ENCODE measurements at places on chromosomes 6 and 20.

DNA sequence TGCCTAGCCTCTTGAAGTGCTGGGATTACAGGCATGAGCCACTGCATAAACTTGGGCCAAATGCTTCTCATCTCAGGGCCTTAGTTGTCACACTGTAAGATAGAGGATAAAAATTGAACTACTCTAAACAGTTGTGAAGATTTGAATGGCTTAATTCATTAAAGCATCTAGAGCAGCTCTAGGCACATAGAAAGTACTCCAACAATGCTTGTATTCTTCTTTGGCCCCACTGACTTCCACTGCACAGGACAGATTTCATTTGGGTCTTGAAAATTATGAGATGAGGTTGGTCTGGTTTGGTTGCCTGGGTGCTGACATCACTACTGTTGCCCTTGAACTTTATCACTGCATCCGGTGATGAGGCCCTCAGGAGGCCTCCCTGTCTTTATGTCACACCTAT, 10.0 kb upstream of the HBS1L start:
- DNase-seq: no peak

DNA sequence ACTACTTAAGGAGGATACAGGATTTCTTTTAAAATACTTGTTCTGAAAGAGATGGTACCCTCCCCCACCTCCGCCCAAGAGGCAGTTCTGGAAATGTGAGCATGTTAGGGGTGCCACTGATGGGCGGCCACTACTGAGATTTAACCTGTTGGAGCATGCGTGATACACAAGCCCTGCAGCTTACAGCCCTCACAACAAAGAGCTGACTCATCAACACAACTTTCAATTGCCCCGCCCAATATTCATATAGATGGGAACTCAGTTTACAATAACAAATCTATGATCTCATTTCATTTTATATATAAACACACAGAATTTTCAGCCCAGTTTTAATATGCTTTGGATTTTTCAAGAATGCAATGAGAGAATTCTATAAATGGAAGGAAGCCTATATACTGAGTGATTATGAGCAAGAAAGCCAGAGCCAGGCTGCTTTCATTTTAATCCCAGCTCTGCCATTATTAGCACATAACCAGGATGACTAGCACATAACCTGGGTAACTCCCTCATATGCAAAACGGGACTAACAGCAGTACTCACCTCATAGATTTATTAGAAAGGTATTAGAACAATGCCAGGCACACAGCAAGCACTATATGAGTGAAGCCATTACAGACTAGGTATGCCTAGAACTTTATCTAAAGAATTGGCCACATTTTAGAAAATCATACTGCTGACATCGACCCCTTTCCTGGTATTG, 45.6 kb upstream of the IPCEF1 start:
- no peak for DNase-seq

- DNase-seq: no peak
These were observed 36.9 kb upstream of the TFAP2C start for GRCh38 chr20:56592211-56592610.

DNA sequence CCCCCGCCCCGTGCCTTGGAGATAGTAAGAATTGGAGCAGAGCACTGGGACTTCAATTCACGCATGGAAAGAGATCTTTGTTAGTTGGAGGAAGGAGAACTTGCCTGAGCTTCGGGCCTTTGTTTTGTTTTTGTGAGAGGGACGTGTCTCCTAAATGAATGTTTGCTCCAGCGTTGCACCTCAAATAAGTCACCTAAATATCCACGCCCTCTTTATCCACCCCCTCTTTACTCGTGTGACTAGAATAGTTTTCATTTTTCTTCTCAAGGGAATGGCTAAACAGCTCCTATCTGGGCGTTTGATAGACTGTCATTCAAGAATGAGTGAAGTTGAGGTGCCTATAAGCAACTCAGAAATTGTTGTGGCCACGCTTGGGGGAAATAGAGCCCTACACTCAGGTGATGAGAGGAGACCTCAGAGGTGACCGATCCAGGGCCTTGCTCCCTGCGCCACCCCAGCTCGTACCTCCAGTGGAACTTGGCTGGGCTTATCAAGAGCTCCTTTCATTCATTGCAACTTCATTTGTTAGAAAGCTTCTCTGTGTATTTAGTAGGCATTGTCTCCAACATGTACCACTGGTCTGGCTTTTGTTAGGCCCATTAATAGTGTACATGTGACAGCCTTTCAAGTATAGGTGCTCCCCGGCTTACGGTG, 861 bp downstream of the PCMTD2 start:
- no peak for DNase-seq

DNA sequence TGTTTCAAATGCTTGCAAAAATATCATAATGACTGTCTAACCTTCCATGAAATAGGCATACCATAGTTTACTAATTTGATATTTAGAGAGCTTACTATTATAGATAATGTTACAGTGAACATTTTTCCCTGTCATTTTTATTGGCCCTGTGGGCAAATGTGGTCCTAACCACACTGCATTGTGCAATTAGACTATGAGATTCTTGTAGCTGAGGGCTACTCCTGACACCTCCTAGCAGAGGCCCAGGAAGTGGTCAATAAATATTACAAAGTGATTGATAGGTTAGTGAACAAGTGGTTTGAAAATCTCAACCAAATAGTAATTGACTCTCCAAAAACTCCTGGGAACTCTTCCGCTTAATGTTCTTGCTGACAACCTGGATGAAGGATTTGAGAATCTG, 160.5 kb upstream of the KCNG1 start:
- no peak for DNase-seq

DNA sequence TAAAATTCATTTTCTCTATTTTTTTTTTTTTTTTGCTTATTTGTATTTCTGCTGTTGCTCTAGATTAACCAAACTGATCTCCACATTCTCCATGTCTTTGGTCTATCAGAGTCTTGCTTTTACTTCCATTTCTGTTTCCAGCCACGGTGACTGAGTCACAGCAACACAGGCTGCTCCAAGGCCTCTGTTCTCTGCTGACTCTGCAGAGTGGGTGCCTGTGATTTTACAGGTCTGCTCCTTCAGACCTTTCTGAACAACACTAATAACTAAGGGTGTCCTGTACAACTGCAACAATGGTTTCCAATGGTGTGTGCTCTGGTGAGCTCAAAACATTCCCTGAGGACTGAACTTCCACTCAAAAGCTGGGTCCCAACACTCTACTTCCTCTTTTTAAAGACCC, 102.3 kb upstream of the BMP2 start:
- no peak for DNase-seq

GRCh38 chr6:166708460-166708859, 81.4 kb upstream of the RPS6KA2 start:
- no peak for DNase-seq

DNA sequence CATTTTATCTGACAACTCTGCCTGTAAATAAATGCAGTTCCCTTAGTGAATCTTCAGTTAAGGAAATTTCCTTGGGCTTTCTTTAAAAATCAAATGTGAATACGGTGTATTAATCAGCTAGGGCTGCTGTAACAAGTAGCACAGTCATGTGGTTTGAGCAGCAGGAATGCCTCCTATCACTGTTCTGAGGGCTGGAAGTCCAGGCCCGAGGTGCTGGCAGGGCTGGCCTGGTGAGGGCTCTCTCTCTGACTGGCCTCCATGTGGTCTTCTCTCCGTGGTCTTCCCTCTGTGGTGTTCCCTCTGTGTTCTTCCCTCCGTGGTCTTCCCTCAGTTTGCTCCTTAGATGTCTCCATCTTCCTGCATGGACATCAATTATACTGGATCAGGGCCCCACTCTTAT, 124.1 kb downstream of the SMOC2 start:
- no peak for DNase-seq

DNA sequence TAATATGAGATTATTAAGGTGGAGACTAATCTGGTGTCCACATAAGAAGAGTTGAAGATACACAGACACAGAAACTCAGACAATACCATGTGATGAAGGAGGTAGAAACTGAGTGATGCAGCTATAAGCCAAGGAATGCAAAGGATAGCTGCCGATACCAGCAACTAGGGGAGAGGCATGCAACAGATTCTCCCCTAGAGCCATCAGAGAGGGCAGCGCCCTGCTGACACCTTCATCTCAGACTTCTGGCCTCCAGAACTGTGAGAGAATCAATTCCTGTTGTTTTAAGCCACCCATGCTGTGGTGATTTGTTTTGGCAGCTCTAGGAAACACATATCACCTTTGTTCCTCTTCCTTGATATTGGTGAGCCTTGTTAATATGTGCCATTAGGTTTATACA, 41.5 kb downstream of the STXBP5 start:
- DNase-seq: no peak

GRCh38 chr6:7184502-7184901, 76.7 kb downstream of the RREB1 start:
- no peak for DNase-seq
